Activated naive CD4-positive, alpha-beta T cell treated with anti-CD3 and anti-CD28 coated beads for 36 hours (primary cell): ENCODE measurements at places on chromosomes 12 and 14. TPM values are rescaled to one million over a fixed set of nuclear protein-coding genes. Genes with fewer than 3 reads are reported as not detected.

Gene TTC9
- 7.6 TPM for total RNA-seq

Gene CIDEB
- total RNA-seq = 10.9 TPM

Gene SLC6A15
- 0.30 TPM for total RNA-seq

Gene KRT6C
- total RNA-seq = not detected

Gene GXYLT1
- total RNA-seq = 4.6 TPM

Gene PTPRO
- 0.17 TPM for total RNA-seq

Gene TAS2R31
- total RNA-seq = 1.4 TPM

Gene RIN3
- 16.0 TPM for total RNA-seq

Gene TSPAN8
- not detected for total RNA-seq

Gene INHBC
- total RNA-seq = not detected

Gene RPGRIP1
- total RNA-seq = not detected

Gene LALBA
- not detected for total RNA-seq
